ENCODE measurements at places on chromosomes 5 and 9.
A peak's percentile ranks its signal among the peaks of the same experiment; 100 is the strongest.

DNA sequence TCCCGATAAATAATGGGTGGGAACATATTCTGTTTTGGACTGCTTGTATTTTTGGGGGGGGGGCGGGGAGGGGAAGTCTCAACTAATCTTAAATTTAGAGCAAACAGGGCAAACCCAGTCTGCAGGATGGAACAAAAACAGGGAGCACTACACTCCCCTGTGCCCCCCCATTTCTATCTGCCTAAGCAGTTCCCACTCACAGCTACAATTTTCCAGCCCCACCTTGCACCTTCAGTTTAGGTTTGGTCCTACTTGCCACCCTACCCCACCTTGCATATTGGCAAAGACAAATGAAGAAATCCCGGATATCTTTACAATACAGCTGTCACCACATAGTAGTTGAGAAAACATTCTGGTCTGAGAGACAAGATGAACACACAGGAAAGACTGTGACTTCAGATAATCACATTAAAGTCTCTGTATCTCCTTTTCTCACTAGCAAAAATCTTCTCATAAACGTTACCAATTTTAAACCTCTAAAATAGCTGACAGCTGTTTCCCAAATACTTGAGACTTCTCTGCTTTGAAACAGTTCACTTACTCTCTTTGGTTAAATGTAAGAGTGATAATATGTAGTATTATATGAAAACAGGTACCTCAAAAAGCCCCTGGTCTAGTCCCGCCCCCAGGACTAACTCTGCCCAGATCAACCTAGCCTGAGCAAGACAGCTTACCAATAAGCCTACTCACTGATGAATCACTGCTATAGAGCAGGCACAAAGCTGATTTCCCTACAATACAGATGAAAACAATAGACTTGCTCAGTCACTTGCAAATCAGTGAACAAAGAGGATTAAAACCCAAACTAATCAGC lies 5.2 kb upstream of the RAPGEF6 start:
- peak; percentile 36 for DNase-seq

GRCh38 chr5:53575101-53575500 lies 14.7 kb downstream of the NDUFS4 start:
- no peak for DNase-seq

DNA sequence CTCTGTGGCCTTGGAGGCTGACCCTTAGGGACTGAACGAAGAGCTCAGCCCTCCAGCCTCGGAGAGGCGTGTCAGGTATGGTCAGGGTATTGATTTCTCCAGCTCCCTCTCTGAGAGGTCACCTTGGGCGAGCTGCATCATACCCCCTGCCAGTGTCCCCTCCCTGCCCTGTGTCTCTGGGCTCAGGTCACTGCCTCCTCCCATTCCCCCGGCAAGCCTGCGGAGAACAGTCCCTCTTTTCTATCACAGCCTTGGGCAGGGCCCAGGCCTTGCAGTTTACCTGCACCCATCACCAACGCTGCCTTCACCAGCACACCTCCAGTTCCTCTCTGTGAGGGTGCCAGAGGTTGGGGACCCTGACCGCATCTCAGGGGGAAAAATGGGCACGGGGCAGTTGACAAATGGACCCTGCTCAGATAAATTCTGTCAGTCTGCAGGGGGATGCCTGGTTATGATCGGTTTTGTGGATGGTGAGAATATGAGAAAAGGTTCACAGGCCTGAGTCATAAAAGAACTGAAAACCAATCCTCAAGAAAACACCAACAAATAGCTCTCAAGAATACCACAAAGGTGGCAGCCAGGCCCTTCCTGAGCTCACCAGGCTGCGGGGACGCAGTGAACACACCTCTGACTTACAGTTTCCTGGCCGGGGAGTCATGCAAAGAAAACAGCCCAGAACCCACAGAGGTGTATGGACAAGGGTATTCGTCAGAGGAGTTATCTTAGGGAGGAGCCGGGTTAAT lies 24.7 kb upstream of the RXRA start:
- DNase-seq, result peak; percentile 61

- DNase-seq, result no peak
These were observed 158.9 kb downstream of the RMI1 start for GRCh38 chr9:84139296-84140070.

DNA sequence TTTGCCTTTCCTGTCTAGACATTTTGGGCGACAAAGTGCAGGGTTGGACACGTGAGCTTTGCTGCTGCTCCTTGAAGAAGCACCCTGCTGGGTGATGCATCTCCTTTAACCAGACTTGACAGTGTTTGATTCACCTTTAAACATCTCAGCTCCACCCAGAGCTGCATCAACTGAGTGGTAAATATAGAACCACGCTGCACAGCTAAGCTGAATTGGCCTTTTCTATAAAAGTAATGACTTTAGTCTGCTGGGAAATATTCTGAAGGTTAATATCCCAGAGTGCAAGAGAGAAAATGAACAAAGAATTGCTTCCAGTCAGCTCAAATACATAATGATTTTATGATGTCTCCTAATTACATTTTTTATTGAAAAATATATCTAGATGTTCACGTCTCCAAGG lies 264.3 kb upstream of the ADCY2 start:
- DNase-seq, result no peak

DNA sequence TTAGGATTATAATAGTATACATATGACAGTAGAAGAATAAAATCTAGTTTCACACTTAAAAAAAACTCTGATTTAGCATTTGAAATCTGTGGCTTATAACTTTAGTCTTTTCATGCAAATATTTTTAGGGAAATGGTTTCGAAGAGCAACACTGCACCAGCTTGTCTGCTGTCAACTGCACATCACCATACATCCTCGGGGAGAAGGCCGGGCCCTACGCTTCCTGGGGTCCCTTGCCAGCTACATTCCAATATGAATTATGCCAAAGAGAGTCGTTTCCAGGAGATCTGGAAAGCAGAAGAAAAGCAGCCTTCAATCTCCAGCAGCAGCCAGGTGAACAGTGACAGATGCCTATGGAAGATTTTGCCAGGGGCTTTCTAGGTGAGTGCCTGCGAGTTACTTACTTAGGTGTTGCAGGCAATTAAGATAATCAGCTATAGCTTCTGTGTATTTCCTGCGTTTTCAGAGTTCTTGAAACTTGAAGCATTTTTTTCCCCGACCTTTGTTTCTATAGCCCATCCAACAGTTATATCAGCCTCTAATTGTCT lies 166.8 kb downstream of the TRPM3 start:
- DNase-seq, result no peak

GRCh38 chr9:107024193-107024592 lies 161.2 kb downstream of the ZNF462 start:
- DNase-seq, result no peak

GRCh38 chr5:168786147-168786546 lies 207.0 kb upstream of the PANK3 start:
- DNase-seq, result no peak

- no peak for DNase-seq
These were observed 310.2 kb downstream of the ARRDC3 start for GRCh38 chr5:91072881-91073280.

GRCh38 chr9:121383715-121384114 lies 13.7 kb upstream of the STOM start:
- DNase-seq, result no peak

GRCh38 chr9:89604729-89605464 lies at the start of gene GADD45G:
GADD45G (plus strand) TSS chr9:89605012; CDS start chr9:89605122, 110 bp downstream.
- DNase-seq, result peak; percentile 73

GRCh38 chr5:79135790-79136553 lies 24.4 kb downstream of the BHMT start:
- no peak for DNase-seq

GRCh38 chr5:118069452-118069851 lies 918.9 kb downstream of the DTWD2 start:
- no peak for DNase-seq

- no peak for DNase-seq
These were observed 928 bp downstream of the HACD4 start for GRCh38 chr9:21030389-21031035.

DNA sequence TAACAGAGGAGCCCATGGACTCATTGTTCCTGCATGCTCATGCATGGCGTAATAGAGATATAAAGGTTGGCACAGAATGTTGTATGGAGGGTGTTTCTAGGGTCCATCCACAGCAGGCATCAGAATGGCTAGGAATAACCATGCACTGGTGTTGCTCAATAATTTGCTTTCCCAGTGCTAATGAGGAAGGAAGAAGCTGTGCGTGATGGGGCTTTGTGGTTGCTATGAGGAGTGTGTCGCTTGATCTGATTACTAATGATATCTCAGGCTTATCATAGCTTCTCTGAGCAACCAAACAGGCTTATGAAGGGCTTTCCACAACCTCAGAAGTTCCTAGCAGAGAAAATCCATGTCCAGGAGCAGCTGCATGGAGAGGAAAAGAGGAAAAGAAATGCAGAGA lies 151.3 kb upstream of the TRPC7 start:
- no peak for DNase-seq

- DNase-seq, result no peak
These were observed 2.5 kb upstream of the SPRY4 start for GRCh38 chr5:142327111-142327842.

Data from activated gamma-delta T cell treated with anti-CD3 and anti-CD28 coated beads, Interleukin-2, amount 50 U/mL, for 16 hours (primary cell).